Activated naive CD8-positive, alpha-beta T cell treated with anti-CD3 and anti-CD28 coated beads, Interleukin-2, amount 50 U/mL, for 24 hours (primary cell): ENCODE measurements at places on chromosomes 5 and 9.

DNA sequence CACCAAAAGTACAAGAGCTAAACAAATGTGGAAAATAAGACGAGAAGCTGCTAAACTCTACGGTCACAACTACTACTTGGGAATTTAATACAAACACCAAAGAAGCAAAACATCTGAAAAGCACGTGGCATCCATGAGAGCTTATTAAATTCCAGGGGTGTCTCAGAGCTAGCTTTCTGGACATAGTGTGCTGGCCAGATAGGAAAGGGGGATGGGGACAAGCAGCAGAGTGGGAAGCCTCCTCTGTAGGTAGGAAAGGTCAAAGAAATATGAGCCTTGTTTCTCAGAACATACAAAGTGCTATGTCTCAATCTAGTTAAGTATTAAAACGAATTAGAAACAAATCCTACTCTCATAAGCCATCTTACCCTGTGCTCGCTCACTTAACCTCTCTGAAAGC is 51.3 kb upstream of the GOLPH3 start:
- DNase-seq = no peak

DNA sequence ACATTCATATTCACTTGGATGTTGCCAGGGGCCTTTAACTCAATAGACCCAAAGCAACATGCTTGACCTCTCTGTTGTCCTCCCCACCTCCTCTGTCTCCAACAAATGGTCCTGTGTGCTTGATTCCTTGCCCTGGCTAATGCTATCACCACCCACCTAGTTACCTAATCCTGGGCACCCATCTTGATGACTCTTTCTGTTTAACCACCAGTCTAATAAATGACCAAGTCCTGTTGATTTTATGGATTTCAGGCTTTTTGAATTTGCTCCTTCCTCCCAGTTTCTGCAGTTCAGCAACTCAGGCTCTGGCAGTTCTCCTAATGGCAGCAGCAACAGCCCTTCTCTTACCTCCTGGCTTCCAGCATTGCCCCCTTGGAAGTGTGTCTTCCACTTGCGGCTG is 246.3 kb upstream of the KLF4 start:
- no peak for DNase-seq

DNA sequence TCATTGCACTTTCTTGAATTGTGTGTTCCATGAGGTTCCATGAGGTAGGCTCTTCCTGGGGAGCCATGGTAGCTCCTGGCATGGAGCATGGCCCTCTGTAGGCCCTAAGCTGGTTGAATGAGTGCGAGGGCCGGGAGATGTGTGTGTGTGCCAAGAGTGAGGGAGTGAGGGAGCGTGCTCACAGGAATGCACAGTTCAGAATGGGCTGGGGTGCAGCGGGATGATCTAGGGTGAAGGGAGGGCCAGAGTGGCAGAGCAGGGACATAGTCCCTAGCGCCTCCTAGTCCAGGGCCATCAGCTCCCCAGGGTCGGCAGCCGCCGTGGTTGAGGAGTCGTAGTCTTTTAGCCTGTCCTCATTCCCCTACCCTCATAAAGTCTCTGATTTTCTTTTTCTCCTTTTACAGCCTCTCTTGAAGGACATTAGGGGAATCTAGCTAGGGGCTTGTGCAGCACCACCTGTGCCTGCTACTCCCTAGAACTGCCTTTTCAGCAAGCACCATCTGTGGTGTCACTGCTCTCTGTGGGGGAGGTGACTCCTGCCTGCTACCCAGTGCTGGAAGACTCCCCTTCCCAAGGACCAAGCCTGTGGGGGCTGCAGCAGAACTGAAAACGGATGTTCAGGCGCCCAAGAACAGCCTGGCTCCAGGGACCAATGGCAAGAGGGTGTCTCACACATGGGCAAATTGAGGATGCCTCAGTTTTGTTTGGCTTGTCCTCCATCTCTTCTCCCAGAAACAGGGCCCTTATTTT is 65.3 kb upstream of the PPARGC1B start:
- DNase-seq = no peak

GRCh38 chr9:5582835-5583195 is 46.1 kb upstream of the RIC1 start:
- DNase-seq = peak; percentile 45

GRCh38 chr9:109421026-109421970 is 76.8 kb downstream of the PTPN3 start:
- DNase-seq = no peak

DNA sequence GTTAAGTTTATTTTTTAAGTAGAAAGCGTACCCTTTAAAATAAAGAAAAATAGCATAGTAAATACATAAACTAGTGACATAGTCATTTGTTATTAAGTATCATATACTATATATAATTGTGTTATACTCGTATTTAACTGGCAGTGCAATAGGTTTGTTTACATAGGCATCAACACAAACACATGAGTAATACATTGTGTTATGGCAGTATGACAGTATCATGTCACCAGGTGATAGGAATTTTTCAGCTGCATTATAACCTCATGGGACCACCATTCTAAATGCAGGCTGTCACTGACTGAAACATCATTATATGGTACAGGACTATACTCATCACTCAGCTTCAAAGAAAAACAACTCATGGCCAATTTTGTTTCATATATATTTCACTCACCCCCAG is 8.4 kb upstream of the RIC1 start:
- no peak for DNase-seq

DNA sequence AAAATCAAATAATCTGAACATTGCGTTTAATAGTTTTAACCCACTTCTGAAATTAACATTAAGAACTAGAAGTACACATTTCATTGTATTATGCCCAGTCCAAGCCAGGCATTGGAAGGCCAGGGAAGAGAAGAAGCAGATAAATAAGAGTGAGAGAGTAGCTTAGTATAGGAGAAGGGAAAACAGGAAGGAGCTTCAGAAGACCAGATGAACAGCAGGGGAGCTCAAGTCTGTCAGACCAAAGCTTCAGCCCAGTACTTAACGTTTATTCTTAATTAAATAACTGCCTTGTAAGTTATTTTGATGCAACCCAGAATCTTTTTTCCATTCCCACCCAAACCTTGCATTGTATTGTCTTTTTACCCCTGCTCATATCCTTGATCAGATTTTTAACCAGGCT is 11.5 kb upstream of the FAM120AOS start:
- DNase-seq = no peak

GRCh38 chr5:52665559-52665958 is 122.2 kb upstream of the ITGA1 start:
- DNase-seq = no peak

DNA sequence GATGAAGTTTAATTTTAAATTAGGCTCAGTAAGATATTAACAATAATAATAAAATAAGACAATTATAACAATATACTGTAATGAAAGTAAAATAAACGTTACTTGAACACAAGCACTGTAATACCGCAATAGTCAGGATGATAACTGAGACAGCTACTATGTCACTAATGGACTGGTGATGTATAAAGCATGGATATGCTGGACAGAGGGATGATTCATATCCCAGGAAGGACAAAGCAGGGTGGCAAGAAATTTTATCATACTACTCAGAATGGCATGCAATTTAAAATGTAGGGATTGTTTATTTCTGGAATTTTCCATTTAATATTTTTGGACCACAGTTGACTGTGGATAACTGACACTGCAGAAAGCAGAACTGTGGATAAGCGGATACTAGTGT is 196.9 kb downstream of the VPS13A start:
- no peak for DNase-seq

DNA sequence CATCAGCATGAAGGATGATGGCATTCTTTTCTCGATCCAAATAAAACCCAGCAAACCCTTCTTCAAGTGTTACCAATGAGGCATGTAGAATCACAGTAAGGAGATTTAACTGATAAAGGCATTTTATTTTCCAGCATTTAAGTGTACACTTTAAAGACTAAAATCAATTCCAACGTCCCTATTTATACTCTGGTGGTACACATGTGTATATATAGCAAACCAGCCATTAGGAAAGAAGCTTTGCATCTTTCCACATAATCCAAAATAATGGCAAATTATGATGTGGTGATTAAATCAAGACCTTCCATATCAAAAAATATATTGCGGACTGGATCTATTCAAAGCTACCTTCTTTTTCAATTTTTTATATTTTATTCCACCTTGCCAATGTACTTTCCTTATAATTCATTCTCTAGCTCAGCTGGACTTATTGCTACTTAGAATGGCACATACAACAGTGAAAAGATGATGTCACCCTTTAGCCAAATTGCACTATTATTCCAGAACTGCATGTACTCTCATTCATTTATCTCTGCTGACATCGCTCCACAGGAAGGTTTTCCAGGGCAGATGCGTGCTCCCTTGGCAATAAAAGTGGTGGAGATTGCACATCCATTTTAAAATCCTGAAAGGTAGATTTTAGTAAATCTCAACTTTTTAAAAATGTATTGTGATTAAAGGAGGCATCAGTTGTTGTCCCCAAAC is 63.3 kb upstream of the SLC30A5 start:
- DNase-seq = no peak

DNA sequence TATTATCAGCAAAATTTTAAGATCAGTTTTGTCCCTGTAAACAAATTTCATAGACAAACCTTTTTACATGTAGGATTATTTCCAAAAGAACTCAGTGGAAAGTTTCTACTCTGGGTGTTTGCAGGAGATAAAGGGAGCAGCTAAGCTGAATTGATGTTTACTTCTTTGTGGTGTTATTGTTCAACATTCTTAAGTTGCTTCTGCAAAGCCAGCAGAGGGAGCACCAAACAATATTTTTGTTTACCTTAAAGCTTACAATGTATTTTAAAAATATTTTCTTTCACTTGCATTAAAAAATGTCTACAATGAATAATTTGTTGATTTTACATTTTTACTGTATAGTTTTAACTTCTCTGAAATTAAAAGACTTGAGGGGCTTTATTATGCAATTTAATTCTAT is 135.4 kb downstream of the ATG10 start:
- DNase-seq = no peak
